ENCODE measurements at places on chromosomes 4 and X. TPM values are rescaled to one million over a fixed set of nuclear protein-coding genes. Genes with fewer than 3 reads are reported as not detected.

GRCh38 chrX:149491812-149492211 lies 13.3 kb downstream of the IDS start:
- DNase-seq, result no peak

MAMLD1 gene
- 15.6 TPM for polyA plus RNA-seq

PARM1 gene
- polyA plus RNA-seq, result 63.1 TPM

DNA sequence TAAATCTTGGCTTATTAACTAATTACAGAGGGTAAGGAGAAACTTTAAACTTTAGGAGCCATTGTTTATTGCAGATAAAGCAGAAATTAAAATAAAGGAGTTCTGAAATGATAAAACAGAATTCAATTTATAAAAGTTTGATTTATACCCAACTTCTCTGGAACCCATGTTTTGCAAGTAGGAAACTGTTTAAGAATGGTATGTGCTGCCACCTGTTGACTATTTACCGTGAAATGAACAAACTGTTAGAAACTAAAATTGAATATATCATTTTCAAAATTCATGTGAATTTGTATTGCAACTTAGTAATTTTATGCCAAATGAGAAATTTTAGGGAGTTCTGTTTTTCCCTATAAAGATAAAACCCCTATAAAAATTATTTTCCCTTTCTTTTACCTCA lies 11.0 kb upstream of the TBC1D8B start:
- DNase-seq, result no peak
